ENCODE measurements at places on chromosomes 12 and 14.

DNA sequence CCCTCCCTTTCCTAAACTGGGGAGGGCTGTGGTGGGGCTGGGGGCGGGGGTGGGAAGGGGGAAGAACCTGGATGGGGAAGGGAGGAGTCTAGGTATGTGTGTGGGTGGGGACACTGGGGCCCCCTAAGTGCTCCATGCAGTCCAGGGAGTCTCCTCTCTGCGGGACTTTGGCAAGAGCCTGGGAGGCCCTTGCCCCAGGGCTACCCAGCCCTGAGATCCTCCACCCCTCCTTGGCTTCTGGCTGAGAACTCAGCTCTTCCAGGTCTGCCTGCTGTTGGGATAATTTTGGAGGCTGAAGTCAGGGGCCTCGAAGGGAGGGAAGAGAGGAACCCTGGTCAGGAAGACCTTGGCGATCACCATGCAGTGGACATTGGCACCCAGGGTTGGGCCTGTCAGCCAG lies 2.2 kb upstream of the DLK1 start:
- DNase-seq, result no peak

DNA sequence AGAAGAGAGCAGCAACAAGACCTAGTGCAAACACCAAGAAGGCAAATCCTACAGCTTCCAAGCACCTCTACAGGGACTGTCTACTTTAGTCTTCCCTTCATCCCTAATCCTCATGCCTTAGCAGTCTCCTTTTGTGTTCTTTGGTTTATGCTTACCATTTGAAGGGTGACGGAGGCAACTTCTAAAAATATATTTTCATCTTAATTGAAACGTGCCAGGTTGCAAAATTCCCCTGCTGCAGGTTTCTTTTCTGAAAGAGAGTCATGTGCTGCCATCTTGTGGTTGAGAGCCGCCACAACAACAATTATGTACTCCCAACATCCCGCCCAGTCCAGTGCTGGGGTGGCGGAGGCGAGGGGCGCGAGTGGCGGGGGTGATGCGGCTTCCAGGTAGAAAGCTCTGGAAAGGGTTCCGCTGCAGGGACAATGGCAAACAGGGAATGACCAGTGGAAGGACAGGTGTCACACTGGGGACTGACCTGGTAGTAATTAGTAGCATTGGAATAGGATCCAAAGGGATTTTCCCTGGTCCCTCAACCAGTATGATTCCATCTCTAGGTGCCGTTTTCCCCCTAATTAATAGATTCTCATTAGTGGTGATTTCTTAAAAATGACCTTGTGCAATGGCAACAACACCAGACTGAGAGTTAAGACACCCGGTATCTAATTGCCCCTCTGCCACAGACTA lies 80.3 kb upstream of the GNG2 start:
- DNase-seq, result peak; percentile 72

- DNase-seq, result peak; percentile 96
Observed at GRCh38 chr12:124385219-124385969, 90.5 kb downstream of the RFLNA start.

- peak; percentile 94 for DNase-seq
Observed at GRCh38 chr12:93978553-93978952, 169.8 kb upstream of the PLXNC1 start.

- peak; percentile 74 for DNase-seq
Observed at GRCh38 chr14:65258391-65258790, 154.1 kb upstream of the FUT8 start.

- DNase-seq, result no peak
Observed at GRCh38 chr12:103817791-103818190, 23.2 kb downstream of the NT5DC3 start.

DNA sequence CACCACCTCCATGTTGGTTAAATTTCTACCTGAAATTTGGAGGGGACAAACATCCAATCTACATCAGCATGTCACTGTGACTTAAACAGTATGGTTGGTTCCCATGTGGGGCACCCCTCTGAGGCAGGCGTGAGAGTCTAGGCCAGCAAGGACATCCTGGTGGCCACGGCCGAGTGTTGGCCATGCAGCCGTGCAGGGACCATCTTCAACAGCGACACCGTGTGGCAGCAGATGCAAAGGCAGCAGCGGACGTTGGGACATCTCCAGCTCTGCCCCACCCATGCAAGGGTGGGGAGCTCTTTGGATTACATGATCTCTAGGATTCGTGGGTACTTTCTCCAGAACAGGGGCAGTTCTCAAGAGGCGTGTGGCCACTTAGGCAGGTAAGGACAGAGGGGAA lies 49.8 kb downstream of the NOC4L start:
- no peak for DNase-seq

GRCh38 chr14:54465654-54466053 lies 23.1 kb downstream of the GMFB start:
- DNase-seq, result no peak

GRCh38 chr12:132359971-132360370 lies 30.6 kb upstream of the GALNT9 start:
- no peak for DNase-seq

DNA sequence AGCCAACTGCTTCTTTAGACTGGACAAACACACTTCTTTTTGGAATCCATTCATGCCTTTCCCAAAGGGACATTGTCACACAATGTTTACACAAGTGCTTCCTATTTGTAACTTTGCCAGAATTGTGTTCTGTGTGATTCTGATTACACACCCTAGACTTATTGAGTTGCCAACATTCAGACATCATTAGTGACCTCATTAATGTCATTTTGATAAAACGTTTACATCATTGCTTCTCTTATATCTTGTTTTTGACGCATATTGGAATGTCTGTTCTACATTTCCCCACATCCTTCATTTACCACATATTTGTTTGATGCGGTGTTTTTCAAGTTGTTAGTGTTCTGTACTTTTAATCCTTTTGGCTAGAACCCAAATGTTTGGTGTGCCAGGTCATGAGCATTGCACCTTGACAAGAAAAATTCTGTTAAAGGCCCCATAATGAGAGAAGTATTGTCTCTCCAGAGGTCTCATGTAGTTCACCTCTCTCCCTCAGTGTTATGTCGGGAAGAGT lies 305.5 kb downstream of the AEBP2 start:
- DNase-seq, result peak; percentile 87

DNA sequence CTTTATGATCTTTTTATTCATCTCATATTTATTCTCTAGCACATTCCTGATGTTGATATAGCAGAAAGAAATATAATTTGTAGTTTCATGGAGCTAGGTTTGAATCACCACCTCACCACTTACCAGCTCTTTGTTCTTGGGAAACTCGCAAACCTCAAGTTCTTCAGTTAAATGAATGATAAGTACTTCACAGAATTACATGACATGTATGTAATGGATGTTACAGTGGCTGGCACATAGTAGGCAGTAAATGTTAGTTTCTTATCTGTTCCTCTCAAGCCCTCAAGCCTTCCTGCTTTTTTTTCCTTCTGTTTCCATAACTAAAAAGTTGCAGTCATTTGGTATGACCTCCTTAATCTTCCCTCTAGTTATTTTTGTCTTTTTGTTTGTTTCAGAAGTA lies 54.9 kb downstream of the SPATS2 start:
- no peak for DNase-seq

DNA sequence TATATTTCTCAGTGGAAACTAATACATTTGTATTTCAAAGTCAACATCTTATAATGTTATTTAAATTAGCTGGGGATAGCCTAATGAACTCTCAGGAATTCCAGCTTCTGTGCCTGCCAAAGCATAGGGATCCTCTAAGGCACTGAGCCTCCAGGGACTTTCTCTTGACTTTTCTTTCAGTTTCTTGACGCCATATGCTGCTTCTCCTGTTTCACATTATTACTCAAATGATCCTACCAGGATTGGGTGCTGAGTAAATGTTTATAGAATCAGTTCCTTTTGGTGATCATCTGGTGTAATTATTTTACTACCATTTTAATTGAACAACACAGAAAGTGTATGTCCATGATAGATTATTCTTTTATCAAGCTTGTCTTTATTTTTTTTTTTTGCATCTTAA lies 7.9 kb downstream of the METTL25 start:
- DNase-seq, result peak; percentile 10

DNA sequence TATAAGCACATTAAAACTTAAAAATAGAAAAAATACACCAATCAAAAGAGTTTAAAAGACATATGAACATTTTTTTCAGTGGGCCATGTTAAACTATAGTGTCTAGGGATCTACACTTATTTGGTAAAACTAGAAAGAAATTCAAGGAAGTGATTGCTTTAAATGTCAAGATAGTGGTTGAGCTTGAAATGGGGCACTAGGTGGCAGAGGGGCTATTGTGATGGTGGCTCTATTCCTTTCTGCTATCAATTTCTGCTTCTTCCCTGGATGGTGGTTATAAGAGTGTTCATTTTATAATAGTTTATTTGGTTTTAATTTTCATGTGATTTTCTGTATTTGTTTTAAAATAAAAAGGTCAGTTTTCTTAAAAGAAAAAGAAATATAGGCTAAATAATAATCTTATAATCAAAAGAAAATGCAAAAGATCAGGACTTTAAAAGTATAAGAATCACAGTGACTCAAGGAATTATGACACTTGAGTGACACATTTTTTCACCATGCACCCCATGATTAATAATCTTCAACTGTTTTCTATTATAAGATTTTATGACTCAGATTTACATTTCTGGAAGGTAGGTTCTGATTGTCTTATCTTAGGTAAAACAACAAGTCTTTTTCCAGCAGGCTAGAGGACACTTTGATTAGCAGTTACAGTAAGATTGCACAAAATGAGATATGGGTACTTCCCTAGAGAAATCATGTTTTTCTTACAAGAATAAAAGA lies 137.5 kb downstream of the FSCB start:
- DNase-seq, result no peak

GRCh38 chr12:6546016-6546415 lies 9.8 kb downstream of the IFFO1 start:
- DNase-seq, result no peak

- DNase-seq, result no peak
Observed at GRCh38 chr14:54627219-54627539, 60.3 kb downstream of the SAMD4A start.

- peak; percentile 27 for DNase-seq
Observed at GRCh38 chr12:12985817-12986408, 14.2 kb downstream of the HEBP1 start.

- DNase-seq, result no peak
Observed at GRCh38 chr12:31408763-31409162, 82.8 kb upstream of the SINHCAF start.

DNA sequence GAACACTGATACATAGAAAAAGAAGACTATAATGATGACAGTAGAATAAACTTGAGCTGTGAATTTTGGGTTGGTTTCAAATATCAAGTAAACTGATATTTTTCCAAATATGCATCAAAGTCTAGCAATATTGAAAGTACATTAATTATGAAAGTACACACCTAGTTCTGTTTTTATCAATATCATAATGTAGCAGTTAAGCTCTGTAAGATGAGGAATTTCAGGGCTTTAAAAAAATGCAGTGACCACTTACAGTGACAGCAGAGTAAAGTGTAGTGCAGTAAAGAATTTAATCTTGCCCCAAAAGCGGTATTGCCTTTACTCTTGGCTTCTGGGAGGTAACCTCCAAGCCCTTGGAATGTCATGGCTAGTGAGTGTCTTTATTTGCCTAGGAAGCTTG lies 102.9 kb upstream of the ABCD2 start:
- no peak for DNase-seq

DNA sequence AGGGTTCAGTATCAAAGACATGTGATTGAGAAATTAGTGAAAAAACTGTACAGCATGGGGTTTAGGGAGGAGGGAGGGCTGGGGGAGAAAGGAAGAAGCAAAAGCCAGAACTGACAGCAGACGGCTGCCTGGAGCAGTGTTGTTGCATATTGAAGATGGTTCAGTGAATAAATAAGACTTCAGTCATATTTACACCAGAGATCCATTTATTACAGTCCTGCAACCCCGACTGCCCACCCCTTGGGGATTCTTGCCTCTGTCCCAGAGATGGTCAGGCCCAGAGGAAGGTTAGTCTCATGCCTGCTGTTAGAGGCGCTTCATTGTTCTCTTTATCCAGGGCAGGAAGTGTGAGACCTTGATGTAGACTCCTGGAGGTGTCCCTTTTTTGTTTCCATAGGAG lies 3.2 kb downstream of the GZMH start:
- DNase-seq, result no peak

- no peak for DNase-seq
Observed at GRCh38 chr14:102882226-102882906, 40.1 kb upstream of the AMN start.

GRCh38 chr14:97149775-97150174 lies 352.6 kb downstream of the VRK1 start:
- DNase-seq, result no peak

GRCh38 chr12:47156167-47156736 lies 76.5 kb upstream of the AMIGO2 start:
- DNase-seq, result peak; percentile 49

DNA sequence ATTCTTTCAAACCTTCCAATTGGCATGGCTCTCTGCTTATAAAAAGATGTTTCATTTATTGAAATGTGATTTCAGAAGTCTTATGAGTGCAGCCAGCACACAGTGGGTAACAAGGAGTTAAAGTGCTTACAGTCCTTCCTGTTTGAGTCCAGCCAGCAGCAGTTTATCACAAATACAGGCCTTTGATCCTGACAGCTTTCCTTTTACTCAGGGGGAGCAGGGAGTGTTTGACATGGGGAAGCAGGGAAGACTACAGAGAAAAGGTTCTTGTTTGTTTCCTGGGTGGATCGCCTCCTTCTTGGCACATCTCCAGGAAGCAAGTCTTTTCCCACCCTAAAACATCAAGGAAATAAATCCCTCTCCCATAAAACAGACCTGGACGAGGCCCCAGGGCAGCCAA lies 216.1 kb downstream of the MSRB3 start:
- DNase-seq, result no peak

- no peak for DNase-seq
Observed at GRCh38 chr14:90294872-90295271, 36.9 kb downstream of the NRDE2 start.

DNA sequence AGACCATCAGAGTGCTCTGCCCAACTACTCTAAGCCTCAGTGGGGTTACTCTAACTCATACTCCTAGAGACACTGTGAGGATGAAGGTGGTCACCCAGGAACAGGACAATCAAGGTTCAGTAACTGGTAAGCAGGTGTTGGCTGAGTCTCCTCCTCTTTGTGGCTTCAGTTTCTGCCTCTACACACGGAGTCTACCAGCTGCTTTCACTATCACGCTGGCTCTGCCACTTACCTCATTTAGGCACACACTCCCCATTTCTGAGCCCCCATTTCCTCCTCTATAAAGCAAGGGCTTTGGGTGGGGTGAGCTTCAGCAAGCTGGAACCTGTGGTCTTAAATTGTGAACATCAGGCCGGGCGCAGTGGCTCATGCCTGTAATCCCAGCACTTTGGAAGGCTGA lies 7.3 kb upstream of the TCHP start:
- DNase-seq, result no peak

GRCh38 chr14:76844223-76844622 lies 18.0 kb downstream of the LRRC74A start:
- DNase-seq, result peak; percentile 32

DNA sequence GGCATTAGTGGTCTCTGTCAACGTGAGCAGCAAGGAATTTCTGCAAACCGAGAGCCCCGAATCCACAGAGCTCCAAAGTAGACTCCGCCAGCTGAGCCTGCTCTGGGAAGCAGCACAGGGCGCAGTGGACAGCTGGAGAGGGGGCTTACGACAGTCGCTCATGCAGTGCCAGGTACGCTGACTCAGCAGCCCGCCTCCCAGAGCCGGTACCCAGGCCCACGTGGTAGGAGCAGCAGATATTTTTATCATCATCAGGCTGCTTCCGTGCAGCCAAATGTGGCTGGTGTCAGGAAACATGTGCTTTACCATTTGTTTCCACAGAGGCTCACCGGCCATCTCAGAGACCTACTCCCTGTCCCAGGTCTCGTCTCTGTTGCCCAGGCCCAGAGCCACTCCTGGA lies 73.7 kb downstream of the ESR2 start:
- no peak for DNase-seq

GRCh38 chr12:46832130-46832704 lies 6.4 kb upstream of the SLC38A4 start:
- DNase-seq, result peak; percentile 6

Data from EH (cell line).